ENCODE measurements at places on chromosomes 1 and 21.

GRCh38 chr1:58047265-58047858 lies 499.2 kb downstream of the OMA1 start:
- DNase-seq: no peak

GRCh38 chr1:53110370-53111072 lies 31.9 kb downstream of the SLC1A7 start:
- DNase-seq: no peak

- no peak for DNase-seq
These were observed 61.1 kb downstream of the SDC3 start for GRCh38 chr1:30847358-30847972.

GRCh38 chr1:228860911-228861831 lies 125.9 kb downstream of the RHOU start:
- no peak for DNase-seq

DNA sequence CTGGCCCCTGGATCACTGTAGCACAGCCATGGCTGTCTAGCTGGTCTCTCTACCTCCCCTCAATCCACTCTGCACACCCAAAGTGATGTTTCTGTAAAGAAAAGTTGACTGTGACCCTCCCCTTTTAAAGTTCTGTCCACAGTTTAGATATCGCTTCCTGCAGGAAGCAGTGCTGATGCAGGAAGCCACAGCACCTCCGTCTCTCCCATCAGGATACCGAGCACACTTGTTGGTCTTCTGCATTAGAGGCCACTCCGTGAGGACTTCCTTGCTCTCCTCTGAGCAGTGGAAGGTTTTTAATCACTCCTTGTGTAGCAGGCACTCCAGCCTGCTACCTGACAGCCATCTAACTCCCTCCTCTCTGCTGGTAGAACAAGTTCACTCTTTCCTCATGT lies 69.5 kb downstream of the GADD45A start:
- no peak for DNase-seq

DNA sequence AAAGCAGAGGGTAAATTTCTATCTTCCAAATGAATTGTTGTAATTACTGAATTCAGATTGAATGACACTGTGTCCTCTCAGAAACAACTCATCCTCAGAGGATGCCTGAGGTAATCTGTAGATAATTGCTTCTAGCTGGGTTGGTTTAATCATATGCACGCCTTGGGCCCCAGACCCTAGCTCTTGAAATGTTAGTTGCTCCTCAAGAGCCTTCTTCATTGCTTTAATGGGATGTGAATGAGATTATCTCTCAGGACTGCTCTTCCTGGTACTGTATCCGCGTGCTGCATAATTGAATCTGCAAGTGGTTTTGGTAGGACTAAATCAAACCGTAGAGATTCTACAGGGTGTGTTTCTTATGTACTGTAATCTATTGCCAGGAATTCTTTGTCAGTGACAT lies 569.3 kb upstream of the NEGR1 start:
- DNase-seq: no peak

DNA sequence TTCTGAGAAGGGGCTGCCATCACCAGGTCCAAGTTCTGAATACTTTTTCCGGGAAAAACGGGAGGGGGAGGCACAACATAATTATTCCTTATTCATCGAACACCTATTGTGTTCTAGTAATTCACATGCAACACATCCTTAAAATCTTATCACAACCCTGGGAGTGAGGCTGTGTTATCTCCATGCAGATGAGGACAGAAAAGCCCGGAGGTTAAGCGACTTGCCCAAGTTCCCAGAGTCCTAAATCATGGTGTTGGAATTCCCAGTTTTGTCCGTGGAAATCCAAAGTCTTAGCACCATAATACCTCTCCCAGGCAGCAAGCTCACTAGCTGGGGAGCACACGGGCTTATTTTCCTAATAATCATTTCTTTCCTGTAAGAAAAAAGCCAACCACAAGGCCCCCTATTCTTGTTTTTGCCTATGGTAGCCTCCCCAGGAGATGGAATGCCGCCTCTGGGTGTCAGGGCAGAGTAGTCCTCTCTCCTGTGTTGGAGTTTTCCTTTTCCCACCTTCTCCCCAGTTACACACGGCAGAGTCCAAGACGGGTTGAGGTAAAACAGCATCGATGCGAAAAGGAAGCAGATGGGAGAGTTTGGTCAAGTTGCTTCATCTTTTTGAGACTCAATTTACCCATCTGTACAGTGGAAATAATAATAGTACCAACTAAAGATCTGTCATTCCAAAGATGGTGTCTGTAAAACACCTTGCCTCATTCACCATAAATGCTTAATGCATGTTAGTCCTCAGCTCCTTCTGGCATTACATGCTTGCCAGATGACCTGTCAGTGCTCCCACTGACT lies 228.0 kb upstream of the TMEM51 start:
- DNase-seq: no peak

DNA sequence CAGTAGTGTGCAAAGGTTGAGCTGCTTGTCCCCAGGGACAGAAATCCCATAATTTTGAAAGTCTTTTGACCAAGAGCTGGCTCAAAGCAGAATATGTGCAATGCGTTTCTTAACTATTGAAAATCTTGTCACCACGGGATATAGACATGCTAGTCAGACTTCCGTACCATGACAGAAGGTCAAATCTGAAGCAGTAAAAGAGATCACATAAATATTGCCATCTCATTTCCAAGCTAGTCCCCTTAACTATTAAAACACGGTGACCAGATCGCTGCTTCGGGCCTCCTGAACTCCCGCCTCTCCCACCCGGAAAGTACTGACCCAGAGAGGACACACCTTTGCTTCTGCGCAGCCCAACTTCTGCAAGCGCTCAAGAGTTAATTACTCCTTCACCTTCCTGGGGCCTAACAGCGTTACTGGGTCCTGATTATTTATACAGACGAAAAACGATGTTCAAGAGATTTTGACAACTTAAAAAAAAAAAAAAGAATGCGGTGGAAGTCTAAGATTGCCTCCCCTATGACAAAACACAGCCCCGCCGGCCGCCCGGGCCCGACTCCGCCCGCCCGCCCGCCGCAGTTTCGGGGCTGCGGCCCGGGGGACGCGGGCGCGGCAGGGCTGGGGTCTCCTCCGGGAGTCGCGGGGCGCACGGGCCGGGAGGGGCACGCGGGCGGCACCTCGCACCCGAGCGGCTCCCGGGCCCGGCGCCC lies 692 bp downstream of the SORT1 start:
- DNase-seq: no peak

DNA sequence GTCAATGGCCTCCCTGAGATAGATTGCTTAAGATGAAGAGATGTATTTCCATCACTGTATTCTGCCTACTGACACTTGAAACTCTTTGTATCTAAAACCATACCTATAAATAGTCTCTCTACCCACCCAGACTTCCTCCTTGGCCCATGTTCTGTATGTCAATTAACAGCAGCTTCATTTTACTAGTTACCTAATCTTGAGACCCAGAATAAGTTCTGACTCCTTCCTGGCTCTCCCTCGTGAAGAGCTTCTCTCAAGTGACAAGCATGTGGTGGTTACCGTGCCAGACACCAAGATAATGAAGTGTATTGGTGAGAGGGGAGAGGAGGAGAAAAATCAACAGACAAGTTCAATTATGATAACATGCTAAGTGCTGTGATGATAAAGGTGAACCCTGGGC lies 128.8 kb upstream of the RAVER2 start:
- no peak for DNase-seq

DNA sequence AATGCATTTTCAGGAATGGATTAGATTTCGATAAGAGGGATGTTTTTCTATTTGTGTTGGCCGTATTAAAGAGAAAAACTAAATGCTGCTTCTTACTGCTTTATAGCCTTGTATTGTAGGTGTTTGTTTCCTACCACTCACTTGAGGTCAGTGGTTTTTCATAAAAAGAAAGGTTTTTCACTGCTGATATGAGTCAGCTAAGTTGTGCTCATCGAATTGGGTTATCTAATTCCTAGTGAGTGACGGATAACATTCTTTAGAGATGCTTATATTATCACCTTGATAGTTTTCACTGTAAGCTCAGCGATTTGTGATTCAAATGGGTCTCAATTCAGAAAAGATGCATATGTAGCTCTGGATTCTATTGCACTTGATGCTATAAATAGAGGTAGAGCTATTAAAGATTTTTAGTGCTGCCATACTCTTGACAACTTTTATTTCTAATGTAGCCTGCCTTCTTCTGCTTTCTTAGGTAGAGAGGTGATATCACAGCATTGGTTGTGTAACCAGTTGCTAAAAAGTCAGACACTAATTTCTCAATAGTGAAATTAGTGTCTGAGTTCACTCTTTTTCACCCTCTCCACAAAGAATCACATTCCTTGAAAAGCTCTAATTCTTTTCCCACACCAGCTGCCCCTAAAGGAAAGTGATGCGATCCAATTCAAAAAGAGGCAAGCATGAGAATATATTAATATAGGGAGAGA lies 180.0 kb downstream of the RASAL2 start:
- no peak for DNase-seq

- DNase-seq: no peak
These were observed 43.9 kb downstream of the UBE2G2 start for GRCh38 chr21:44757731-44758130.

- no peak for DNase-seq
These were observed 436.8 kb downstream of the PTPRU start for GRCh38 chr1:29673228-29673500.

GRCh38 chr1:167983797-167984420 lies 47.0 kb upstream of the MPC2 start:
- DNase-seq: no peak

GRCh38 chr1:209427277-209427676 lies 156.2 kb upstream of the CAMK1G start:
- DNase-seq: no peak

- DNase-seq: no peak
These were observed 15.6 kb downstream of the IGFN1 start for GRCh38 chr1:201206176-201206575.

DNA sequence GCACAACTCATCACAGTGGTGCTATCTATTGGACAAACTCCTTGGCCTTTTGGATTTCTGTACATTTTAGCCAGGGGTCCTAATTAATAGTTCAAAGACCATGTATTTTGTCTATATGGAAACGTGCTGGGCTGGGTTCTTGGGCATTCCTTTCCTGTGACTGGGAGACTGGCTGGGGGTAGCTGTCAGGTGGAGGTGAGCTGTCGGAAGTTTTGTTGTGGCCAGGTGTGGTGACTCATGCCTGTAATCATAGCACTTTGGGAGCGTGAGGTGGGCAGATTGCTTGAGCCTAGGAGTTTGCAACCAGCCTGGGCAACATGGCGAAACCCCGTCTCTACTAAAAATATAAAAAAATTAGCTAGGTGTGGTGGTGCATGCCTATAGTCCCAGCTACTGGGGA lies 392.4 kb downstream of the RPS6KC1 start:
- no peak for DNase-seq
